Adrenal gland (tissue), 19 donors: ENCODE measurements at places on chromosomes 3 and 15. TPM values are rescaled to one million over a fixed set of nuclear protein-coding genes. Genes with fewer than 3 reads are reported as not detected.

DNA sequence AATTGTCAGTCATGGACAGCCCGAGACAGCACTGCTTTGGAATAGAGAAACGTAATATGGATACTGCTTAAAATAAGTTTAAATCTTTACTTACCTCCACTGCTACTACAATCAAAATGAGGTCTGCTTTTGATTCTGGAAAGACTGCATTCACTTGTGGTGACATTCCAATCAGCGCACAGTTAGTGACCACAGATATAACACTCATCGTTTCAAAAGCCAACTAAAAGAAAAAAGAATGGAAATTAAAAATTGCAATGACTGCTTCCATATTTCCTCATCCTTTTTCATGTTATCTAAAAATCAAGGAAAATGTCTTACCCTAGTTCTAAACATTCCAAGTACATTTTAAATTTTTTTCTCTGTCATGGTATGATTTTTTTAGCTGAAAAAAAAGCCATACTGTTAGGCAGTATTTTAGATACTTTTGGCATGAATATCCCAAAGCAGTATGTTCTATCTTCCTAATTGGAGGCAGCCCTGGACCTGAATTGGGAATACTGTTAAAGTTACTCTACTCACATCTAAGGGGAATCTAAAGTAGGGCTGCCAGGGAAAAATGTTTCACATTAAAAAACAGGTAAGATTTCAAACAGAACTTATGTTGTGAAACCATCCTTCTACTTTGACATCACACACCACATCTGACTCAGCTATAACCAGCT, 72.1 kb downstream of the ANO10 start:
- H3K4me3 ChIP-seq = no peak overlapping the region
- H3K27me3 ChIP-seq = no peaks in the 10 kb centered on the region
- H3K4me1 ChIP-seq = no peaks in the 10 kb centered on the region

- DNase-seq = no peak
- H3K27me3 ChIP-seq = no peaks in the 10 kb centered on the region
- peak overlapping the region; percentile 47 for H3K27ac ChIP-seq
- H3K36me3 ChIP-seq = no peaks in the 10 kb centered on the region
Observed at GRCh38 chr3:73523661-73524060, 101.1 kb downstream of the PDZRN3 start.

Gene CD200R1
- 0.34 TPM for polyA plus RNA-seq

Gene INSYN1
- polyA plus RNA-seq = 0.68 TPM
